ENCODE measurements at places on chromosomes 2 and 18.

- DNase-seq = peak; percentile 97
These were observed 1.8 kb downstream of the MPV17 start for GRCh38 chr2:27320958-27321543.

GRCh38 chr2:1975060-1975459 is 230.7 kb upstream of the PXDN start:
- DNase-seq = no peak

DNA sequence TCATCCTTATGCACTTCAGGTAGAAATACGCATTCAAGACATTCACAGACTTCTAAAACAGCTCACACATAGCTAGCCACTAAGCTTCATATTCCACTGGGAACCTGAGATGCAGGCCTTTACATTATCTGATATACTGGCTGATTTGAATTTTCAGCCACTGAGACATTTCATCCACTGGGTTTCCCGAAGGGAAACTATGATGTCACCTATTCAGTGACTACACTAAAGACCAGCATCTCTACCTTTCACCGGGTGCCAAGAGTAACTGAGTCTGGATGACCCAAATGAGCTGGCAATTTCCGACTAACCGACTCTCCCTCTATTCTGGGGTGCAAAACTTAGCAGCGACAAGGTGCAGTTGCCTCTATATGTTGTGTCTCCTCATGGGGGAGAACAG is 31.8 kb upstream of the SP140L start:
- DNase-seq = no peak

DNA sequence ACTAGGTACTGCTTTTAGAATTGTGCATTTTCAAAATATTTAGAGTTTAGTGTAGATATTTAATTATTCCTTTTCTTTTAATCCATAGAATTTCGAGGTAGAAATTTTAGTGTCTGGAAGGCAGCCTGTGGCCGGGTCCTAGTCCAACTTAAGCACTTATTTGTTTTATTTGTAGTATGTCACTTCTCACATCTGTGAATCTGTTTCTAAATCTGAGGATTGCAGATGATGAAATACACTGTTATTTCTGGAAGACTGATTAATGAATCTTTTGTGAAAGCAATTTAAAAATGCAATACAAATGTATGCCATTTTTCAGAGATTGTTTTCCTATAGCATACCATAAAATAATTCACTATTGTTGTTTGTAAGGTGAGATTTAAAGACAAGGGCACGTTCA is 483.9 kb upstream of the TRIB2 start:
- no peak for DNase-seq

GRCh38 chr2:191412353-191412752 is 167.1 kb downstream of the MYO1B start:
- DNase-seq = no peak
